ENCODE measurements at places on chromosomes 4 and X.

- no peak for DNase-seq
Measured at GRCh38 chrX:95350774-95351488, 1333.7 kb upstream of the DIAPH2 start.

- no peak for DNase-seq
Measured at GRCh38 chr4:140141210-140141835, 12.7 kb downstream of the MAML3 start.

DNA sequence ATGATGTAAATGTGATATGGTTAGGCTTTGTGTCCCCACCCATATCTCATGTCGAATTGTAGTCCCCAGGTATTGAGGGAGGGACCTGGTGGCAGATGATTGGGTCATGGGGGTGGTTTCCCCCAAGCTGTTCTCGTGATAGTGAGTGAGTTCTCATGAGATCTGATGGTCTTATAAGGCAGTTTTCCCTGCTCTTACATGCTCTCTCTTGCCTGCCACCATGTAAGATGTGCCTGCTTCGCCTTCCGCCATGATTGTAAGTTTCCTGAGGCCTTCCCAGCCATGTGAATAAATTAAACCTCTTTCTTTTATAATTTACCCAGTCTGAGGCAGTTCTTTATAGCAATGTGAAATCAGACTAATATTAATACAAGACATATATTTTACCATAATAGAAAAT, 23.9 kb downstream of the BLOC1S4 start:
- no peak for DNase-seq

DNA sequence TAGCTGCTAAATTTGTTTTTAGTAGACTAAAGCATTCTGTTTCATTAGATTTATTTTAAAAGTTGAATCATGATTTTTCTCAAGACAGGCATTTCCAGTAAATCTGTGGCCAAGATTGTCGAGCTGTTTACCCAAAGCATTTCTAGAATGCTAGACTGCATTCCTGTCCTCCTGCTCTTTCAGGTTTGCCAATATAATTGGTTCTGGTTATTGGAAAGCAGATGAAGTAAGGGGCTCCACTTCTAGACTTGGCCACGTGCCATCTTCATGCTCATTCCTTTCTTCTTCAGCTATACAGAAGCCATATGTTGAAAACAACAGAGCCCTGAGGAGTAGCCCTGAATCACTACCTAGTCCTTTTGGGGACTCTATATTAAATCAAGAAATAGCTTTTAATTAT, 62.5 kb downstream of the PGRMC2 start:
- no peak for DNase-seq

DNA sequence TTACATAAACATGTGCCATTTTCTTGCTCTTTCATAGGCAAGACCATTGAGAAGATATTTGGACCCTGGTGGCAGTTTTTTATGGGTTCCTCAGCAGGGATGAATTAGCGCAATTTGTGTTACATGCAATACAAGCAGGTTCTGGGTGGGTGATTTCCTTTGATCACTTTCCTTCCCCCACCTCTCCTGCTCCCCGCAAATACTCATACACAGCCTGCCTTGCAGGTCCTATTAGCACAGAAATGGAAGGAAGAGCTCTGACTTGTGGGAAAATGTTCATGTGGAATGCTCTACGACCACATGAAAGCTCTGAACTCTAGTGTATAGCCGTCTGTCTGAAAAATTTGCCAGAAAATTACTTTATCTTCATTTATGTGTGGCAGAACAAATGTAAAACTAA, 361.0 kb upstream of the FAT1 start:
- no peak for DNase-seq

DNA sequence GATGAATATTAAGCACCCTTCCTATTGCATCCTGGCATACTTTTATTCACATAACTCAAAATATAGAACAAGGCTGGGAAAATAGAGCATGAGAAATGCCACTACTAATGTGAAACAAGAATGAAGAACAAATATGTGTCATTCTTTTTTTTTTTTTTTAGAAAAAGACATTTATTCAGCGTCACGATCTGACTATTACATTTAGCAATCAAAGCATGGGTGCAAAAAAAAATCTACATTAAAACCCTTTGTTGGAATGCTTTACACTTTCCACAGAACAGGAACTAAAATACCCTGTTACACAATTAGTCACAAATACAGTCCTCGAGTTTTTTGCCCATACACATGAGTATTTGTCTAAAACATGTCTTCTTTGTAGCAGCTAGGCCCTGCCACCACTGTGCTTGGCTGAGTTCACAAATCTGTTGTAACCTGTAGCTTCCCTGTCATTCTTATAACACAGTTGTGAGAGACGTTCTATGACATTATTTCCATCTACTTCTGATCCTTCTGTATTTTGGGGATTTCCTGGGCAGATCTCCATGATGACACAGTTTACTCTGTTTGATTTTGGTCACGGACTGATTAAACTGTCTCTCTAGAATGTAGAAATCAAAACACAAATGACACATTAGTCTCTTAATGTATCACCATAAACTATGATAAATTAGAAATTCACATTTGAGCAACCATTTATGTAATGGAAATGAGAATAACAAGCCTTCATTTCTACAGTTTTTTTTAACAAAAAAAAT, 9.4 kb upstream of the TET2 start:
- no peak for DNase-seq
